ENCODE measurements at places on chromosomes 6 and 20.

DNA sequence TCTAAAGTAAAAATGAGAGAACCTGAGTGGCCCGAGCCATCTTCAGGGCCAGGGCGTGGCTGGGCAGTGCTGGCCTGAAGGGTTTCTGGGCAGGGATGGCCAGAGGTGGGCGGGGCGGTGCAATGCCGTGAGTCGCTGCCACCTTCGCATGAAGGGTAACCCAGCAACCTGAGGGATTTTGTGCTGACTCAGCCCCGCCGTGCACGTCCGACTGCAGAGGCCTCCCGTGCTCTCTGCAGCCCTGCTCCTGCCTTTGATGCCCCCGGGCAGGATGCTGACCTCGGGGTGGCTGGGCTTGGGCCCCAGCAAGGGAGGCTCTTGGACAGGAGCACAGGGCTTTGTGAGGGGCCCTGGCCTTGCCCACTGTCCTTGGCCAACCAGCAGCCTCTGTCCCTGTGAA is 81.7 kb upstream of the GATA5 start:
- DNase-seq = no peak

GRCh38 chr6:63263444-63263843 is 52.2 kb downstream of the FKBP1C start:
- DNase-seq = no peak

GRCh38 chr6:52983159-52983848 is 11.8 kb downstream of the GSTA4 start:
- DNase-seq = no peak

- no peak for DNase-seq
These were observed 31.1 kb downstream of the UTRN start for GRCh38 chr6:144315981-144316861.

GRCh38 chr20:57993716-57994431 is 234.6 kb downstream of the ANKRD60 start:
- DNase-seq = no peak

GRCh38 chr6:1774226-1774915 is 164.7 kb downstream of the FOXC1 start:
- DNase-seq = no peak

GRCh38 chr6:81172056-81172740 is 580.3 kb downstream of the TENT5A start:
- no peak for DNase-seq

GRCh38 chr6:46521464-46521971 is 30.3 kb upstream of the RCAN2 start:
- DNase-seq = no peak

- no peak for DNase-seq
These were observed 212.6 kb upstream of the PCSK2 start for GRCh38 chr20:17014217-17014616.

DNA sequence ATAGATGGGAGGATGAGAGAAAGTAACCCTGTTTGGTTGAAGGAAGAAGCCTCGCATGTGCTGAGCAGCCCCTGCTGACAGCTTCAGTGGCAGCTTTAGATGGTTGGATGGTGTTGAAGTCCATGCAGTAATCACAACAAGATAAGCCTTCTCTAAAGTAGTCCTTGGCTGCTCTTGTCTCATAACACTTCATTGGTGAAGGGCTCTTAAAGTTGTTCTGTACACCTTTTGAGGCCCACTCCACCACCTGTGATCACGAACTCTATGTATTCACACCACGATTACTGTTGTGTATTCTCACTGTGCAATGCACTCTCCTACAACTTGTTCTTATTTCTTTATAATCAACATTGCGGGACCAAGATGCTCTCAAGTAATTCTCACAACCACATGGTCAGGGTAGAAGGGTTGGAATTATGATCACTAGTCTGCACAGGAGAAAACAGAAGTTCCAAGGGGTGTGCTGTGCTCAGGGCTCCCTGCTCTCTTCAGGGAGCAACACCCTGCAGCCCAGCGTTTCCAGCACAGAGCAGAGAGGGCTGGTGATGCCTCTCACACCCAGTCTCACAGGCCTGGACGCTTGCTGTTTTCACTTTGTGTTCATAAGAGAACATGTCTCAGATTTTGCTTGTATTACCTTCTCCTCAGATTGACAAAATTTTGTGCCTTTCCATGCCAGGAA is 294.4 kb downstream of the SMOC2 start:
- DNase-seq = no peak

- peak; percentile 29 for DNase-seq
These were observed 95.3 kb upstream of the BHLHE23 start for GRCh38 chr20:63101781-63102720.

DNA sequence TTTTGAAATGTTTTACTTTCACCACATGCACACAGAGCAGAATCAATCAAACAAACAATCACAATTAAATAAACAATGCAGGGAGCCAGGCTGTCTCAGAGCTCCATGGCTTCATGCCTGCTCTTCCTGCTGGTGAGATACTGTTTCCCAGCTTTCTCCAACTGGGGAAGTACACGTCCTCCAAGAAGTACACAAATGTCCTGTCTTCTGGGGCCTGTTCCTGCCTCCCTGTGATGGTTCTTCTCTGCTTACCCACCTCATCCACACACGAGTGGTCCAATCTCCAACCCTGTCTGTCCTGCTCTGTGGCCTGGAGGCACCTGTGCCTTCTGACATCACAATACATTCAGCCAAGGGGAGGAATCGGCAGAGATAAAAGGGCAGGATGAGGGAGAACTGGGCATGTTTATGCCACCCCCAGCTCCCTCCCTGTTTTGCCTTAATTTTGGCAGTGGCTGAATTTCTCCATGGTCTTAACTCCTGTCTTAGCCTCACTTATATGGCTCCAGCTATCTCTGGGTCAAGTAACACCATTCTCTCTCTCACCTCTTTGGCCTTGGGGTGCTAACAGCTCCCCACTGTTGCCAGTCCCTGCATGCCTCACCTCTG is 25.3 kb upstream of the TTPAL start:
- no peak for DNase-seq

DNA sequence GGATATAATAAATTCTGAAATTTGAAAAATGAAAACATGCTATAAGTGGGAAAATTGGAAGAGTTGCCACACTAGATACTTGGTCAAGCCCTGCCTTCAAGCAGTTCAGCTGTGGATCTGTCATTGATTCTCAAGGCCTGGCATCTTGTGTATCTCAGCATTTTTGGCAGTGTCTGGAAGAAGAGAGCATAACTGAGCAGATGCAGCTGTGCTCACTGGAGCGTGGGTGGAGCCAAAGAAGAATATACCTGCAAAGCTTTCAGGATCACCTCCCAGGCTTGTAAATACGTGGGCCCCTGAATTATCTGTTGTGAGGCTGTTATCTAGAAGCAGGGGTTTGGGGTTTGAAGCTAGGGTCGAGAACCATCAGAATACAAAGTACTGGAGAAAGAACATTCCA is 31.3 kb upstream of the CHD6 start:
- no peak for DNase-seq

DNA sequence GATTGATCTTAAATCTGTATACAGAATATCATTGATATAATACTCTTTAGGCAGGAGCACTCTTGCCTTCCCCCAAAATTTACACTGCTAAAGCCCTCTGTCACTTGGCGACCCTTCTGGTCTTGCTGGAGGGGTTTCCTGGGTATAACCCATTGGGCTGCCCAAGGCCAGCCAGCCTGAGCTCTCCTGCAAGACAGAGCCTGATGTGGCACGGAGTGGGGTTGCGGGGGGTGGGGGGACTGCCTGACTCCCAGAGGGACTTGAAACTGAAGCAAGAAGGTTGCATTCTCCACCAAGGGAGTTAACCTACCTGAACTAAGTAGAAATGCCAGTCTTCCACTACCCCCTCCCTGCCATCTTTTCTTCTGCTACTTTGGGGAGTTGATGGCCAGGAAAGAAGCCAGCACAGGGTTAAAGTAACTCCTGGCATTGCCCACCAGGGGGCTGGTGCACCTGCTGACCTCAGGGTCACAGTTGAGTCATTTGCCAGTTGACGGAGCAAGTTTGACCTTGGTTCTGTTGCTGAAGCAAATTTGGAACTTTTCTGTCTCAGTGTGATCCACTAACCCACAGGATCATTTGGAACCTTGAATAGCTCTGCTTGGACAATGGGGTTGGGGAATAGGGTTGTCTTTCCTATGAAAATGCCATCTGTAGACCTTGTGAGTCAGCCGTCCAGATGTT is 79.4 kb downstream of the ASXL1 start:
- DNase-seq = no peak

DNA sequence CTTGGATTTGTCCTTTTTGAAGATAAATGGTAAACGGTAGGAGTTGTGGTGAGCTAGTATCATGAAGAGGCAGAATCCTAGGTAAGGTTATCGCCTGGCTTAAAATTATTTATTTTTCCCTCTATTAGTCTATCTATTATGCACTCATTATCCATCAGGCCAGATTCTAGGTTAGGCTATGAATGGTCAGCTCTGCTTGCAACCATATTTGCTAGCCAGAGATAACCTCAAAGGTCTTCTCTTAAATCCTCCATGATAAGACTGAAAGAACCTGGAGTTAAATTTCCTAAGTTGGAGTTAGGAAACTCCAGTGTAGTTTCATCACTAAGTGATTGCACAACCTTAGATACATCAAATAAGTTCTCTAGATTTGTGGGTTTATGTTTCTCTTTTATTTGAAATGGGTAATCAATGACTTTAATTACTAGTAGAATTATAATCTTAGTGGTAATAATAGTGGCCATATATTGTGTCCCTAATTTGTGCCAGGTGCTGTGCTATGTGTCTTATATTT is 302.1 kb upstream of the RUNX2 start:
- DNase-seq = no peak

DNA sequence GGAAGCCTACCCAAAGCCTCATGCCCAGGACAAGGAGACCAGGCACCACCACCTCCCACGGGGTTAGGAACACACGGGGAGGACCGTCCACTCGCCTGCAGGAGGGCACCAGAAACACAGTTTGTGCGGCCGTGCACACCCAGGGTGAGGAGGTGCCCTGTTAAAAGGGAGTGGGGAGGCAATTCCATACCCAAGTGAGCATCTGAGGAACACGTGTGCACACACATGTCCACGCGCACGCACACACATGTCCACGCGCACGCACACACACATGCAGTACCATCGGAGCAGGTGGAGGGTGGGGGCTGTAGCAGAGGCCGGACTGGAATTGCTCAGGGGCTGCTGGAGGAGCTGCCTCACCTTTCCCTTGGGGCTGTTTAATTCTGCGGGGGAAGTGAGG is 259.4 kb downstream of the TAF4 start:
- no peak for DNase-seq

- DNase-seq = peak; percentile 48
These were observed 2.7 kb upstream of the MICA start for GRCh38 chr6:31400467-31401289.

GRCh38 chr6:149108038-149108748 is 209.3 kb upstream of the TAB2 start:
- DNase-seq = no peak

- no peak for DNase-seq
These were observed 12.1 kb downstream of the EXOC2 start for GRCh38 chr6:680666-681340.

DNA sequence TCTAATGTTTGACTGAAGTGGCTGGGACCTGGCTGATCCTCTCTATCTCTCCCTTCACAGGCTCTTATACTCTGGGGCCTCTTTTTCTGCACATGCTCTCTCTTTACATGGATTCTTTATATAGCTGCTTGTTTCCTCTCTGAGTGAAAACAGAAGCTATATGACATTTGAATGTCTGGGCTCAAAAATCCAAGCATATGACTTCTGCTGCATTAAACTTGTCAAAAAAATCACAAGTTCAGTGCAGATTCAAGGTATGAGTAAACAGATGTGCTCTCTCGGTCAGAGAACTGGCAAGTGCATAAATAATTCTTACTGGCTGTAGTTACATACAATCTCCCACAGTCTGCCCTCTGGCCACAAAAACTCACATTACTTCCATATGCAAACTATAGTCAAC is 96.6 kb downstream of the LCA5 start:
- DNase-seq = no peak

GRCh38 chr6:168711049-168711640 is 270.2 kb downstream of the SMOC2 start:
- no peak for DNase-seq

- no peak for DNase-seq
These were observed 26.1 kb downstream of the SCP2D1 start for GRCh38 chr20:18839507-18840247.

DNA sequence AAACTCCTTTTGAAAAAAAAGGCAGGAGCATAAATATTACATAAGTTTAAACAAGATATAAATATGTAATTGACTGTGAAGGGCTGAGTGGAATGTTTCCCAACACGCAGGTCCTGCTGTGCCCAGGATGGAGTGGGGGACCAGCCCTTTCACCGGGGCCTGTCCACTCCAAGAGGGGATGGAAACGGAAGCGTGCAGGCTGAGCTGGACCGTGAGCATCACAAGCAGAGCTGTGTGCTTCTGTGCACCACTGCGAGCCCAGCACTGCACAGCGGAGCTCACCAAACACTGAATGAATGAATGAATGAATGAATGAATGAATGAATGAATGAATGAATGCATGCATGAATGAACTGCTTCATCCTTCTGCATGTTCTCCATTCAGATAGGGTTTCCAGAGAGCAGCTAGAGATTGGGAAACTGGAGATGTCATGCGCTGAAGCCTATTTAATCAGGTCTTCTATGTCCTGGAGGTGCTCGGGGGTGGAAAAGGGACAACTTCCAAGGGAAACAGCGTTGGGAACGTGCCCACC is 157.7 kb downstream of the ANKRD60 start:
- DNase-seq = no peak

GRCh38 chr6:73784726-73785505 is 88.9 kb downstream of the CD109 start:
- no peak for DNase-seq

DNA sequence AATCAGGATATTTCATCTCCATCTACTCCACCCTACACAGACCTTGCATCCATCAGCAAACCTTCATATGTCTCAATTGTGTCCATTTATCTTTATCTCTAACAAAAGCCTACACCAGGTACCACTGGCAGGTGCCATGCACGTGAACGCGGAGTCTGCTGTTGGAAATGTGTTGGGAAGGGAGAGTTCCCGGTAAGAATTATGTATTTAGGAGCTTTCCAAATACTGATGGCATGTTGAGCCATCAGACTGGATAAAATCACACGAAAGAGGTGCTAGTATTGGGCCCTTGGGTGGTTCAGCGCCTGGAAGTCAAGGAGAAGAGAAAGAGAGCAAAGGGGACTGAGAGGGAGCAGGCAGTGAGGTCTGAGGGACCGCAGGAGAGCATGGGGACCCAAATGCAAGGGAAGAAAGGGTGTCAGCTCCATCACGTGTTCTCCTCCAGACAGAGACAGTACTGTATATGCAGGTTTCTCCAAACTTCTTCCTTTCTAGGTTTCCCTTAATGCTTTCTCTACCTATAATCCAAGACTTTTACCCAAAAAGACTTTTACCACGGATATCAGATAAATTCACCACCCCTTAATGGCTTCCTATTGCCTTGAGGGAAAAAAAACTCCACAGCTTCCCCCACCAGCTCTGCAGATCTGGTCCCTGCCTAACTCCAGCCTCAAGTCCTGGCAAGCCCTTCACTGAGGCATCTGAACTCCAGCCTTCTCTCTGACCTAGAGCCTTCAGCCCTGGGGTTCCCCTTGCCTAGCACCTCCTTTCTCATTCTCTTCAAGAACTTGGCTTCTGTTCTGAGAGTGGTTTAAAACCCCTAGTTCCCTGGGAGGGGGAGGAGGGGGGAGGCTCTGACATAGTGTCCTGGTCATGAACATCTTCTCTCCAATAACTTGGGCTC is 4.8 kb upstream of the ZNF217 start:
- no peak for DNase-seq
